ENCODE measurements at places on chromosomes 7 and 10. TPM values are rescaled to one million over a fixed set of nuclear protein-coding genes. Genes with fewer than 3 reads are reported as not detected.

UCMA gene
- total RNA-seq = not detected

TLX1 gene
- total RNA-seq = not detected

RAB11FIP2 gene
- total RNA-seq = 4.6 TPM

GRCh38 chr10:129021594-129022304 lies 445.3 kb upstream of the MGMT start:
- no peak overlapping the region for H3K27ac ChIP-seq
- peaks cover 5% of the 10 kb centered on the region for H3K27me3 ChIP-seq
- H3K36me3 ChIP-seq = no peaks in the 10 kb centered on the region
